PC-3 (cell line): ENCODE measurements at places on chromosomes 3 and 15.

DNA sequence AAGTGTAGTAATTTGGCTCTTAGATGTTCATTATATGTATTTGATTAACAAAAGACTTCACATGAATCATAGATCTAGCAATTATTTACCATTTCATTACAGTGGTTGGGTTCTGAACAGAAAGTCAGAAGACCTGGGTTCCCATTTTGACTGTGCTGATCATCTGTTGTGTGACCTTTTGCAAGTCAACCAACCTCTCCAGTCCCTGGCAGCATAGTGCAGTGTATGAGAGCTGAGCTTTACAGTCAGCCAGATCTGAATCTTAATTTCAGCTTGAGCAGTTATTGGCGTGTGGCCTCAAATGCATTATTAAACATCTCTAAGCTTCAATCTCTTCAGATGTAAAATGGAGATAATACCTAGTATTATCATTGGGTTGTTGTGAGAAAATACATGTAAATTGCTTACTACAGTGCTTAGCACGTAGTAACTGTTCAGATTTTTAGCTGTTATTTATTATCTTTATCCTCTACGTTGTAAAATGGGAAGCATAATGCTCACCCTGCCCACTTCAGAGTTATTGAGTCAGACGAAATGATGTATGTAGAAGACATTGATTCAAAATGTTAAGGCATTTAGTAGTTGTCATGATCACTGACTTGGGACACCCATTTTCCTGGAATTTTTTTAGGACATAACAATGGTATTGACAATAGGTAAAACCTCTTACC is 104.0 kb downstream of the KLHL25 start:
- DNase-seq = no peak

GRCh38 chr3:176078906-176079305 is 1118.4 kb downstream of the TBL1XR1 start:
- DNase-seq = no peak

DNA sequence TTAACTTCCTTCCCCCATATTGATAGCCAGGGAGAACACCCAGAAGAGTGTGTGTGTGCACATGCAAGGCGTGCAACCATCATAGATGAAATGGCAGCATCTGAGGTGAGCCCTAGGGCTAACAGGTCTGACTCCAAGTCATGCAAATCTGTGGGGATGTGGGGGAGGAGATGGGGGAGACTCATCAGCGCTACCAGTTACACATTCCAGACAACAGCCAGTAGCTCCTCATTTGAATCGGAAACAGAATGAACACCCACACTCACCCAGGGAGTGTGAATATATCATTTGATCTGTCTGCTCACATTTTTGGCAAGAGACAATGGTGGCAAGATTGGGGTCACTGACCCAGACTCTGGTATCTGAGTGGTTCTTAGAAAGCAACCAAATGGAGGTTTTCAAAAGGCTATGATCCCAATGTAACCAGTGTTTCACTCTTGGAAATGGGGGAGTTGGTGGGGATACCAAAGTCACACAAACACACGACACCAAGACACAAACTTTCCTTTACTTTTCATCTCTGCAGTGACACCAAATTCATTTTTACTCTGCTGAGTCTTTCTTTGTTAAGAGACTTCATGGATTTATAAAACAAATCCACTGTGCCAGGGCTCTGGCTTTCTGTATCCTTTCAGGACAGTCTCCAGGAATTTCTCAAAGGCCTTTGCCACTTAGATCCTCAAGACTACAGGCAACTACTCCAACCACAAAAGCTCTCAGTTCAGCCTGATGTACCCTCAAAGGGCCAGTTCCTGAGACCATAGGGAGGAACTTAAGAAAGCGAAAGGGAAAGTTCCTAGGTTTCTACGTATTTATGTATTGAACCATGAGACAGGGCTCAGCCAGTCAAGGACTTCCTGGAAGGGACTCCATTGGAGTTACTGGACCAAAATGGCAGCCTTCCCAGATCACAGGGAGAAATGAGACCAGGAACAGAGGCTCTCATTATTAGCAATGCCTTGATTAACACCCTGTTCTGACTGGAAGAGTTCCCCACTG is 2.2 kb downstream of the CDCP1 start:
- DNase-seq = no peak

DNA sequence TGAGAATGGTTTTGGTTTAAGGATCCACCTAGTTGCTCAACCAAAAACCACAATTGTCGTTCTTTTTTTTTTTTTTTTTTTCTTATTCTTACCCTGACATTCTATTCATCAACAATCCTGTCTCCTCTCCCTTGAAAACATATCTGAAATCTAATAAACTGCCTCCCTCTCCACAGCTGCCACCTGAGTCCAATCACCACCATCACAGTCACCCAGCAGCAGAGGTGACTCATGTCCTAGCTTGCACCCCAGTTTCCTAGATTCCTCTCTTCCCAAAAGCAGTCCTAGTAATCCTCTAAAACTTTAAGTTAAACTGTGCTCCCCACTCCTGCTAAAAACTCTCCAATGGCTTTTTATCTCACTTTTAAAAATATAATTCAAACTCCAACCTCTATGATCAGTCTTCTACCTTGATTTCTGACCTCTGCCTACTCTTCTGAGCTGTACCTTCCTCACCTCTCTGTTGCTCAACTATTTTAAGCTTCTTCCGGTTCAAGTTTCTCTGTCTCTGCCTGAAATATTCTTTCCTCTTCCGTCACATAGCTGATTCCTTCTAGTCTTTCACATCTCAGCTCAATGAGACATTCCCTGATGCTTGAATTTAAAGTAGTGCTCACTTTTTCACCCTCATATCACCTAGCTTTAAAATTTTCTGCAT is 33.7 kb upstream of the RBMS3 start:
- no peak for DNase-seq

DNA sequence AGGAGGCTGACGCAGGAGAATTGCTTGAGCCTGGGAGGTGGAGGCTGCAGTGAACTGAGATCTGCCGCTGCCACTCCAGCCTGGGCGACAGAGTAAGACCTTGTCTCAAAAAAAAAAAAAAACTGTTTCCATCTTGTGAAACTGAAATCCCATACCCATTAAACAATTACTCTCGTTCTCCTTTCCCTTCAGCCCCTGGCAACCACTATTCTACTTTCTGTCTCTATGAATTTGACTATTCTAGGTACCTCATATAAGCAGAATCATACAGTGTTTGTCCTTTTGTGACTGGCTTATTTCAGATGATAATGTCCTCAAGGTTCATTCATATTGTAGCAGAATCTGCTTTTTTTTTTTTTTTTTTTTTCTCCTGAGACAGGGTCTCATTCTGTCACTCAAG is 51.5 kb upstream of the UBE2E1 start:
- DNase-seq = no peak

GRCh38 chr3:127106456-127106855 is 86.5 kb upstream of the PRR23E start:
- DNase-seq = no peak

DNA sequence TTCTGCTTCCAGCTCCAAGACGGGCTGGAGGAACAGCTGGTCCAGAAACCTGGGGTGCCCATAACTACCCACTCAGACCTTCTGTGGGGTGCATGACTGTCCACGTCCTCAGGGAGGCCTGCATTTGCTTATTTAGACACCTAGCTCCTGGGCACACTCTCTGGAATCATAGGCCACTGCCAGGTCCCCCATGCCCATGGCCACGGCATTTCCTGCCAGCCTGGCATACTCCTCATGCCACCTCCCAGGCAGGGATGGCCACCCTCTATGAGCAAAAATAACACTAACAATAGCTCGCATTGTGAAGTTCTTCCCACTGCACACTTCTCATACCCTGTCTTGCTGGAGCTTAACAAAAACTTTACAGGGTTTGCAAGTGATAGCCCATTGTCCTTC is 166.9 kb upstream of the TPM1 start:
- DNase-seq = no peak

GRCh38 chr3:180358179-180358578 is 243.8 kb upstream of the TTC14 start:
- DNase-seq = peak; percentile 92

DNA sequence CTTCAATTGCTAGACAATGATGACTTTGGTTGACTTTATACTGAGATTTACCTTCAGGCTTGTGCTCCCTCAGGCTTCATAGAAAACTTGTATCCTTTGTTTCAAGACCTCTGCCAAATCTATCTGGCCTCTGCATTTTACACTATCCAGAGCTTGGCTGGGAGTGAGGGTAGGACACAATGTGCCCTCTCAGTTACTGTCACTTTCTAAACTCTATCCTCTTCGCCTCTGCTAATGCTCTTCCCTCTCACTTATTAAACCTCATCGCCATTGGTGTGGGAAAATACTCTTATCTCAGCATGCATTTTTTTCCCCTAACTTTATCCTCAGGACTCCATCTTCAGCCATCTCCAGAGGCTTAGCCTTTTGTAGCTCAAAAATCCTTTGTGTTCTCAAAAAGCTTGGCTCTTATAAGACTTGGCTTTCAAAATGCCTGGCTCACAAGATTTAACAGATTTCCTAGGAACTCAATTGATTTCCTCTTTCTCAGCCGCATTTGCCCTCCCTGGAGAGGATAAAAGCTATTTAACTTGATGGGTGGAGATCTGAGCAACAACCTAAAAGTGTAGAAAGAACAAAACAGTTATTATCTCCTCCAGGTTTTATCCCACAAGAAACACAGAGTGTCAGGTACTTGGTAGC is 28.3 kb downstream of the SUCNR1 start:
- DNase-seq = no peak

DNA sequence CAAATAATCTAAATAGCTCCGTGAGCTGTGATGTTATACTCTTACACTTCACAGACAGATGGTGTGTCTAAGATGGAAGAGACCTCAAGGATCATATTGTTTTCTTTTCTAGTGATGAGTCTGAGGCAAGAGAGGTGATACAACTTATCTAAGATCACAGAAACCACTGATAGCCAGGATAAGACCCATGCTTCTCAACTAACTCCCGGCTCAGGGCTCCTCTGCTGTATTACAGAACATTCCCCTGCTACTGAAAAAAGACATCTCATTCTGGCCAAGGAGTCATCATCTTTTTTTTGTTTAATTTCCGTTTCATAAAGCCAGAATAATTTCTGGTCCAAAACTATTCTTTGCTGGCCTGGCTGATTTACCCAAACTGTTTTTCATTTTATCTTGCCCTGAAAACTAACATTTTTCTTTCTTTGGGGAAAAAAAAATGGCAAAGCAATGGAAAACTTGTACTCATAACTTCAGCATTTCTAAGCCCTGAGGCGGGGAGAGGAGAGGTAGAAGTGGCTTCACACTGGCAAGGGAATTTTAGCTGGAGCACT is 46.9 kb upstream of the GAP43 start:
- DNase-seq = no peak

- no peak for DNase-seq
Measured at GRCh38 chr3:190738636-190739155, 123.8 kb downstream of the GMNC start.

DNA sequence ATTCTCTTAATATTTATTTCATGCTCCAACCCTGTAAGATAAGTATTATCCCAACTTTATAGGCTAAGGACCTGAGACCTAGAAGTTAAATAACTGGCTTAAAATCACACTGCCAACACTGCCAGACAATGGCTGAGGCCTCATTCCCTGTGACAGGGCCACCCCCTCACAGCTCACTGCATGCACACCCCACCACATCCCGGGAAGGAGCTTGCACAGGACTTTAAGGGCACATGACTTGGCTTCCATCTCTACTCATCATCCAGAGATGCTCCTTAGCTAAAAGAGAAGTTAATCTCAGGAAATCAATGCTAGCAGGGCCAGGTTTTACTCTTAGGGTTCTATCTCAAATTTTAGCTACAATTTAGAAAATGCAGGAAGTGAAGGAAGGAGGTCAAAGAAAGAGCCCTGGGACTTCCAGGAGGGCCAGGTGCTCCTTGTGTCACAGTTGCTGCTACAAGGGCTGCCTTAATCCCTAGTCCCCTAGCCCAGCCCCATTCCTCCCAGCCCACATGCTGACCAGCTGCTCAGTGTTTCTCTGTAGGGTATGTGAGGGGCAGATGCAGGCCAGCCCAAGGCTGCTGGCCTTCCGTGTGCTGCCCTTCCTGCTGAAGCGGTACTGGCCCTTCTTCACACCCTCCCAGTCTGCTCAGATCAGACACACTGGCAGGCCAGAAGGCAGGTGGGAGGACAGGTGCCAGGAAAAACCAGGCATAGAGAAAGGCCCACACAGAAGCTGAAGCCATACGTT is 53.5 kb downstream of the WWTR1 start:
- DNase-seq = no peak

GRCh38 chr3:15292765-15293522 is 39.4 kb downstream of the SH3BP5 start:
- no peak for DNase-seq

DNA sequence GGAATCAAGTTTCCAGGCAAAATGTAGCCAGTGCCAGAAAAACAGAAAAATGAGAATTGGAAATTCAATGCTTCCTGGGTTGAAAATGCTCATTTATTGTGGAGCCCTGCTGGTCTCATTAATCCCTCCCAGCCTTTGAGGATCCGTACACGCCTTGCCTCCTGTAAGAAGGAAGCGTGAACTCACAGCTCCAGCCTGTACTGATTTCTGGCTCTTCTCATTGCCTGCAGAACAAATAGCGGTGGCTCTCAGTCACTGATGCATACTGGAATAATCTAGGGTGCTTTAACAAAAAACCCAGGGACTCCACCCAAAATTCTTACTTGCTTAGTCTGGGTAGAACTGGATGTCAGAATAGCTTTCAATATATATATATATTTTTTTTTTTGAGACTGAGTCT is 29.3 kb upstream of the SLC24A5 start:
- DNase-seq = no peak

- no peak for DNase-seq
Measured at GRCh38 chr15:26391567-26392194, 381.2 kb downstream of the GABRB3 start.
